ENCODE measurements at places on chromosomes 2 and 18.

- no peak for DNase-seq
These were observed 60.7 kb downstream of the CXCR4 start for GRCh38 chr2:136057023-136057801.

- DNase-seq, result no peak
These were observed 19.2 kb downstream of the SMARCAL1 start for GRCh38 chr2:216431531-216431856.

DNA sequence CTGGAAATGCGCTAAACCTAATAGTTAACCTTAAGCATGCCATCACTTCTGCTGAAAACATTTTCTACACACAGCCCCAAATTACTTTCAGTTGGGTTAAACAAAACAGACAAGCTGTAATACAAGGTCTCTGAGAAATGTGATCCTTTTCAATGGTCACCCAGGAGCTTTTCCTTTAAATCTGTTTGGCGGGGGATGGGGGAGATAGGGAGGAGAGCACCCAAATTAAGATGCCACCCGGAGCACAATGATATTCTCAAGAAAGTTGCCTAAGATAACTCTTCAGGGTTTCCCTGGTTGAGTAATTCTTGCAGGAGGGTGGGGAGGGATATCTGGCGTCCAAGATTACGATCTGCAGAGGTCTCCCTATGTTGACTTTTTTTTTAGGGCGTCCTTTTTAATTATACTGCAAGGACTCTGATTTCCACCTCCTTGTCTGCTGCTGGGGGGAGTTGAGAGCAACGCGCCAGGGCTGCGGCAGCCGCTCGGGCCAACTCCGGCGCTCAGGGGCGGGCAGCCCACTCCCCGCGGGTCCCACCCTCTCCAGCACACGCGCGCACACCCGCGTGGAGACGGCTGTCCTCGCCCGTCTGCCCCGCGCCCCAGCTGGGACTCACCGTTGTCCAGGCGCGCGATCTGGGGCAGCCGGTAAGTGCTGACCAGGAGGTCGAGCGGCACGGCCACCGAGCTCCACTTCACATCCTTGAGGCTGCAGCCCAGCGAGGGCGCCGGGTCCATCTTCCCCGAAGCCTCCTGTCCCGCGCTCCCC, 807 bp downstream of the GAREM1 start:
- no peak for DNase-seq

DNA sequence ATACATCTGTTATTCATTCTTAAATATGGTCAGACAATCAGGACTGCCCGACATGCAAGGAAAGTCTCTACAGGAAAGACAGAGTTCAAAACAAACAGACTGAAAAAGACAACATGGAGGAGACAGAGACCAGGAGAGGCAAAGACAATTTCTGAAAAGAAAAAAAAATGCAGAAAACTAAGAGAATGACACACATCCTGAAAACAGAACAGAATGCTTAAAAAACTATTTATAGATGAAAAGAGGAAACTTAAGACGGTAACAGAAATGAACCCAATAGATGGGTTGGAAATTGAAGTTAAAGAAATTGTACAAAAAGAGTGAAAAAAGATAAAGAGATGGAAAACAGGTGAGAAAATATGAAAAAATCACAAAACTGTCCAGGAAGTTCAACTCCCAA, 95.7 kb downstream of the BCL2 start:
- DNase-seq, result no peak

GRCh38 chr2:32622570-32623310, 5.1 kb upstream of the TTC27 start:
- no peak for DNase-seq

- DNase-seq, result peak; percentile 64
These were observed 1.5 kb downstream of the KDM3A start for GRCh38 chr2:86442642-86443005.

DNA sequence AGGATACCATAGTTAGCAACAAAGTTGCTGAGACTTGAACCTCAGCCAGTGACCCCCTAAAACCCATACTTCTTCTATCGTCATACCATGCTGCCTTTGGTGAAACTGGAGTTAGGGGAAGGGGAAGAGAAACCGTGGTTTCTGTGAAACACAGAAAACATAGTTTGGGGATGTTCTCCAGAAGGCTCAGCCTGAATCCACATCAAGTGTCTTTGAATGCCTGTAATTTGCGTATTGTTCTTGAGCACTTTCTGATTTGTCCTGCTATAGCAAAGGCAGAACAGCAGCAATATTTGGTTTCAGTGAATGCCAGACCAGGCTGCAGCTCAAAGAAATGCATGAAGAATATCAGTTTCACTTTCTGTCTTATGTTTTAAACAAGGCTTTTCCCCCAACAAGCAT, 258.7 kb downstream of the TTC32 start:
- DNase-seq, result no peak

DNA sequence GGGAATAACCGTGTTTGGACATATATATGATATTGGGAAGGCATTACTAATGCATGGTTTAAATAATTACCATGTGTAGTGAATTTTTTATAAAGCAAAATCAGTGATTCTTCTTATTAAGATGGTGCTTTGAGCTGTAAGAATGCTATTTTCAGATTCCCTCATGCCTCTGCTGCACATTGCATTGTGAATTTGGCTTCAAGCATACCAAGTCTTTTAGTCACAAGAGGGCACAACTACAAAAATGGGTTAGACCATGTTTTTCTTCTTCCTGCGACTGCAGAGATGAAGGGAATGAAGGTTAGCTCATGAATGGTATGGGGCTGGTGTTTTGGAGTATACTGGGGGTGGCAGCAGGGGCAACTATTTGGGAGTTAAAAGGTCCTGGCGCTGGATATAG, 320.1 kb downstream of the SLC4A3 start:
- no peak for DNase-seq

- no peak for DNase-seq
These were observed 107.9 kb downstream of the B3GNT2 start for GRCh38 chr2:62303788-62304187.

DNA sequence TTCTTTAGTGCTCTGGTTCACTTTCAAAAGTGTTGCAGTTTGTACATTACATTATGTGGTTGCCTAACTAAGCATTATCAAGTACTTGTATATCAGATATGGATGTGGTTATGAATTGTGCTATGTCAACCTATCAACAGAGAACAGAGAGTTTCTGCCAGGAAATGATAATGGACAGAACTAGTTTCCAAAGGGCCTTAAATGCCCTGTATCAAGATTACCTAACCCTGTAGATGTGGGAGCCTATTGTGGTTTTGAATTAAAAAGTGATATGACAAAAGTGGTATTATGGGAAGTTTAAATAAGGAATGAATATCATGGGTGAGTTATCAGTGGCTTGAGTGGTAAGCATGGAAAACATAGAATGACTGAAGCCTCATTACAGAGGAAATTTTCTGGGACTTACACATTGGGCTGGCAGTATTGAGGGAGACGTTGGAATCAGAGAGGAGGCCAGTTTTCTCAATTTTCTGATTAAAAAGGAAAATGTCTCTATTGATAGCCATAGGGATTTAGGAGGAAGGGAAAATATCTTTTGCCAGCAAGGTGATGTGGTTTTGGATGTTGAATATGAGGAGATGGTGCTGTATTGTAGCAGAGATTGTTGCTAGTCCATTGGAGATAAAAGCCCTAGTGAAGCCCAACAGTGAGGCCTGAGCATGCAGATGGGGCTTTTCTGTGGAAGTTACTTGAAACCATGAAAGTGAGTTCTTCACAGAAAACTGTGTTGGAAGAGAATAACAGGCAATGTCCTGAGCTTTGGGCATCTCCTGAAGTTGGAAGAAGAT, 140.7 kb downstream of the TTC27 start:
- DNase-seq, result no peak

DNA sequence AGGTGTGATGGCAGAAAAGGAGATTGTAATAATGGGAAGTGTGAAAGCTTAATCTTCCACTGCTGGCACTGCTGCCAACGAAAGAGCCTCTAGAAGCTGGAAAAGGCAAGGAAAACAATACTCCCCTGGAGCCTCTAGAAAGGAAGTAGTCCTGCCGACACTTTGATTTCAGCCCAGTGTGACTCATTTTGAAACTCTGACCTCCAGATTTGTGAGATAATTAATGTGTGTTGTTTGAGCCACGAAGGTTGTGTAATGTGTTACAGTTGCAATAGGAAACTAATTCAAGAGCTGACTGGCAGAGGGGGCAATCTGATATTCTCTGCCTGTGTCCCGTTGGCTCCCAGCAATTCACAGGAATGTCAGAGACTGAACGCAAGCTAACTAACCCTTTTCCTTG, 219.2 kb upstream of the UBE2E3 start:
- DNase-seq, result no peak

- no peak for DNase-seq
These were observed 431.1 kb upstream of the ZEB2 start for GRCh38 chr2:144950899-144951560.

DNA sequence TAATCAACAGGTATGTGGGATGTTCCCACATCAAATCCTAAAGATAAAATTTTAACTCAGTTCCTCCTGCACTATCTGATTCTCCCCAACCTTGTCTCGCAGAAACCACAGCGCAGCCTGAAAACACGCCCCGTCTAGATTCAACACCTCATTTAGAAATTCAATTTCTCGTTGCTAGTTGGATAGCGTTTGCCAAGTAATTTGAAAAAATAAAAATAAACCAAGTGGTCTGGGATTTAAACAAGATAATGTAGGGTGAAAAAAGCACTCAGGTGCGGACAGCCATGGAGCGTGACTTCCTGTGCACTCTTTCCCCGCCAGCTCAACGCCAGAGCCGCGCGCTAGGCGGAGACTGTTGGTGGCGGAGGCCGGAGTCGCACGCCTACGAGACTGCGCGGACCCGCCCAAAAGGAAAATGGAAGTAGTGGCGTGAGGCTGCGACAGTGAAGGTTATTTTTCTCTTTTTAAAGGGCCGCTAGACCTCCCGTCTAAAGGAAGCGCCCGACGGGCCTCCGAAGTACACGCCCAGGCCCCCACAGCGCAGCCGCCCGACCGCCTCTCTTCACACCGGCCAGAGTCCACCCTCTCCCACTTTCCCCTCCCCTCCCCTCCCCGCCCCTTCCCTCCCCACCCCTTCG, 615 bp upstream of the CCNT2 start:
- DNase-seq, result peak; percentile 96

DNA sequence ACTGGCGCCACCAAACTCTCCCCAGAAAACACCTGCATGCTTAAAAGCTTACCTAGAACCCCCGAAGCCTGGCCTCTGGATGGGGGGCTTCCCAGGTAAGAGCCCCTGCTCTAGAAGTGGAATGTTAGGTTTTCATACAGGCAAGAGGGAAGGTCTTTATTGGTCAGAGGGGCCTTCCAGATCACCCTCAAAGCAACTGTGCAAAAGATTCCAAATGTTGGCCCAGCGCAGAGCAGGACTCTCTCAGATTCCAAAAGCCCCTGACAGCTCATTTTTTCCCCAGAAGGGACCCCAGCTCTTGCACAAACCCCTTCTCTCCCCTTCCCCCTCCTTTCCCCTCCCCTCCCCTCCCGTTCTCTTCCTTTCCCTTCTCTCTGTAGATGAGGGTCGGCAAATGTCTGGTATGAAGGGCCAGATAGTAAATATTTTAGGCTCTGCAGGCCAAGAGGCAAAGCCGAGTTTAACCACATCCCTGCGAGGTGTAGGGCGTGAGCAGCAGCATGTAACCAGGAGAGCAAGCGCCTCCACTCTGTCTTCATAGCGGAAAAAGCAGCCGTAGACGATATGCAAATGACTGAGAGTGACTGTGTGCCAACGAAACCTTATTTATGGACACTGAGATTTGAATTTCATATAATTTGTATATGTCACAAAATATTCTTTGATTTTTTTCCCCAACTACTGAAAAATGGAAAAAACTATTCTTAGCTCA, 116.9 kb downstream of the SMAD7 start:
- DNase-seq, result no peak

DNA sequence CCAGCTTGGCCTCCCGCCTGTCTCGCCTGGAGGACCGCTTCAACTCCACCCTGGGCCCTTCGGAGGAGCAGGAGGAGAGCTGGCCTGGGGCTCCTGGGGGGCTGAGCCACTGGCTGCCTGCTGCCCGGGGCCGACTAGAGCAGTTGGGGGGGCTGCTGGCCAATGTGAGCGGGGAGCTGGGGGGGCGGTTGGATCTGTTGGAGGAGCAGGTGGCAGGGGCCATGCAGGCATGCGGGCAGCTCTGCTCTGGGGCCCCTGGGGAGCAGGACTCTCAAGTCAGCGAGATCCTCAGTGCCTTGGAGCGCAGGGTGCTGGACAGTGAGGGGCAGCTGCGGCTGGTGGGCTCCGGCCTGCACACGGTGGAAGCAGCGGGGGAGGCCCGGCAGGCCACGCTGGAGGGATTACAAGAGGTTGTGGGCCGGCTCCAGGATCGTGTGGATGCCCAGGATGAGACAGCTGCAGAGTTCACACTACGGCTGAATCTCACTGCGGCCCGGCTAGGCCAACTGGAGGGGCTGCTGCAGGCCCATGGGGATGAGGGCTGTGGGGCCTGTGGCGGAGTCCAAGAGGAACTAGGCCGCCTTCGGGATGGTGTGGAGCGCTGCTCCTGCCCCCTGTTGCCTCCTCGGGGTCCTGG, 3.7 kb upstream of the KHK start:
- no peak for DNase-seq

GRCh38 chr2:146079216-146079615, 1559.3 kb upstream of the ZEB2 start:
- DNase-seq, result no peak

DNA sequence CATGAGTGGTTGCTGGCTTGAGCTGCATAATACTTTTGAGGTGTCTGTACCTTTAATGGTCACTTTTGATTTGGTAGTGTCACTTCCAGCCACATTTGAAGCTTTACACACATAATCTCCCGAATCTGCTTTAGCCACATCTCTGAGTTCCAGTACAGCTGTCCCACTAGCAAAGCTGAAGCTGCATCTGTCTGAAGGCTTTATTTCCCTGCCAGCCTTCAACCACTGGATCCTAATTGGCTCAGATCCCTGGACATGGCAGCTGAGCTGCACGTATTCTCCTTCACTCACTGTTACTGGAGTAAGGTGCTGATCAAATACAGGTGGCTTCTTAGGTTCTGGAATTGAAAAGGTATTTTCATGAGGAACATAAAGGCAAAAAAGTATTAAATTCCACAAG, 99.7 kb downstream of the TTN start:
- DNase-seq, result no peak

DNA sequence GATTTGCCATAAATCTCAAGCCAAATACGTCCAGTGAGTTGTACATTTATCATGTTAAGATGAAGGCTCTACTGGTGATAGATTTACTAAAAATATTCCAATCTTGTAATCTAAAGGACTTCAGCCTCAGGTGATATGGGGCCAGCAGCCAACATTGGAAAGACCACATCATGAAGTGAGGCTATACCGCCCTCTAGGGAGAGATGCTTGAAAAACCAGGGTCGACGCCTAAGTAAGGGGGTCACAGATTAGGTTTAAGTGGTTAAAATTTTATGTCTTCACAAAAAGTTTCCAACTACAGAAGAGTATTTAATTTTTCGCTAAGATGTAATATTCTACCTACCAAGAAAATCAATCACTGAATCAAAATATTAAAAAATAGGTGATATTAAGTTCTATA, 33.3 kb downstream of the DOCK10 start:
- DNase-seq, result peak; percentile 15
